GM04504 (cell line): ENCODE measurements at places on chromosomes 16 and 17.

DNA sequence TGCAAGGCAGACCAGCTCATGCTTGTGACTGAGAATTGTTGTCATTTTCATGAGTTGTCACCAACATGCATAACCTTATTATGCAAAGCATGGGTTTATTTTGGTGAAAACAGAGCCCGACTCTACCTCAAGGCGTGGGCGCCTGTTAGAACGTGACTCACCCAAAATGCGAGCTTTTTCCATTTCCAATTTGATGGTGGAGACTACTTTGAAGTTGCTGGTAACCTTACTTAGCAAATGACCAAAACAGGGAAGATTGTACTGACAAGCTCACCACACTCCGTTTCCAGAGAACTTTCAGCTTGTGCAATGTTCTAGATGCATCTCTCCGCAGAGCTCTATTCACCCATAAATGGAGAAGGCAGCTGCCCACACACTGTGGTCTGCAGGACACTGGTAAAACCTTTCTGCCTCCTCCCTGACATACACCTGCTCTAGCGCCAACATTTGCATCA, 284.5 kb downstream of the MAF start:
- DNase-seq = no peak

- DNase-seq = peak; percentile 77
These were observed 30.5 kb downstream of the TMEM98 start for GRCh38 chr17:32958418-32958817.

DNA sequence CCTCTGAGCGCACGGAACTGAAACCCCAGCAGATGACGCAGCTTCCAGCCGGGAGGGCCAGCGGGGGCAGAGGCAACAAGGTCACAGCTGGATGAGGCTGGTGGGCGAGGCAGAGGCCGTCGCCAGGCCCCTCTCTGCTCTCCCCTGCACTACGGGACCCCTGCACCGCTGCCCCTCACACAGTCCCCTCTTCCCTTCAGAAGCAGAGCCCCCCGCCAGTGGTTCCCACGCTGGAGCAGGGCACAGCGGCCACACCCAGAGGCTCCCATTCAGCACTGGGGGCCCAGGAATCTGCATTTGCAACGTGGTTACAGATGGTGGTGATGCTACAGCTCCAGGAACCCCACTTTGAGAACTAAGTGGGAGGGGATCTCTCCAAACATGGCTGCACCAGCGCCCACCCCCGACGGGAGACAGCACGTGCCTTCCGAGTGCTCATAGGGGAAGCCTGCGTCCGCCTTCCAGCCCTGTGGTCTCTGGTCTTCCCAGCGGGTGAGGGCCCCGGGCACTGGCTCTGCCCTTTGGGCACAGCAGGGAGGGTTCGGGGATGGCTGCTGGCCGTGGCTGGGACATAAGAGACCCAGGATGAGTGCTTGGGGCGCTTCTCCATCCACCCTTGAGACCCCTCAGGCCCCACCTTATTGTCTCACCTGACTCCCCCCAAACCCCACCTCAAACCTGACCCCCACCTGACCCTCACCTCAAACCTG, 4.7 kb upstream of the RAB40B start:
- DNase-seq = no peak

GRCh38 chr16:6200861-6201260, 1103.3 kb upstream of the EEF2KMT start:
- DNase-seq = no peak

DNA sequence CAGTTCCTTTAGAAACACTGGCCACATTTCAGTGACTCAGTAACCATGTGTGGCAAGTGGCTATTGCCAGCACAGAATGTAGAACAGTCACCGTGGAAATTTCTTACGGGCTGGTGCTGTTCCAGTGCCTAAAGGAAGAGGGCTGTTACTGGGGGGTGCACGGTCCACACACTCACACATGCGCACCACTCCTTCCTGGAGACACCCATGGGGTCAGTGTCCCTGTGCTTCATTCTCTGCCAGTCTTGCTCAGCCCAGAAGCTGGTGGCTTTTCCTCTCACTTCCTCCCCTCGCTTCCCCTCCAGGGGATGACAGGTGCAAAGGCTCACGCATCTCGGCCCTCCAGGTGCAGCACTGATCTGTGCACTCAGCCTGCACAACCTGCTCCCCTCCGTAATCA, 115.6 kb downstream of the CCDC182 start:
- DNase-seq = no peak

GRCh38 chr17:14112407-14112806, 43.1 kb downstream of the COX10 start:
- no peak for DNase-seq

GRCh38 chr16:67707790-67708189, 11.3 kb downstream of the GFOD2 start:
- no peak for DNase-seq

GRCh38 chr16:80915079-80915450, 91.6 kb downstream of the CMC2 start:
- no peak for DNase-seq

DNA sequence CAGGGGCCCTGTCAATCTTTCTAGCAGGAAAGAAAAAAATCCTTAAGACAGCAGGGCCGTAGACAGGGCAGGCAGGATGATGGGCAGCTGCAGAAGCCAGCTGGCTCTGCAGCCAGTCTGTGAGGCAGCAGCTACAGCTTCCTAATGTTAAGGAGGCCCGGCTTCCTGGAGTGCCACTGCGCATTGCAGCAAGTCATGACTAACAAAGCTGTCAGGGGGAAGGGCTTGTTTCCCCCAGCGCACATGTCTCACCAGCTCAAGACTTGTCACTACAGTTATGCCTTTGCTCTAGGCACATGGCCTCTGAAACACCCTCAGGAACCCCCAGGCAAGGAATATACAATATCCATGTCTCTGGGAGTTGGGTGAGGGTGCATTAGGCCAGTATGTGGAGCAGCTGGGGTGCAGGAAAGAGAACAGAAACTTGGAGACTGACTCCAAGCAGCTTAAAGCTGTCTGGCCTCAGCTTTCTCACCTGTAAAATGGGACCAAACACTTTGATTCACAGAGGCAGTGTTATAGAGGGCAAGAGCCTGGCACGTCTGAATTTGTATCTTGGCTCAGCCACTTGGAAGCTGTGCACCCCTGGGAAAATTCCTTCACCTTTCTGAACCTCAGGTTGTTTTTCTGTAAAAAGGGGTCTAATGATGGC, 220.0 kb downstream of the HAPSTR1 start:
- DNase-seq = no peak

- DNase-seq = peak; percentile 17
These were observed 5.3 kb upstream of the MKS1 start for GRCh38 chr17:58224315-58224714.

- DNase-seq = no peak
These were observed 7.3 kb downstream of the BRIP1 start for GRCh38 chr17:61856035-61856434.

DNA sequence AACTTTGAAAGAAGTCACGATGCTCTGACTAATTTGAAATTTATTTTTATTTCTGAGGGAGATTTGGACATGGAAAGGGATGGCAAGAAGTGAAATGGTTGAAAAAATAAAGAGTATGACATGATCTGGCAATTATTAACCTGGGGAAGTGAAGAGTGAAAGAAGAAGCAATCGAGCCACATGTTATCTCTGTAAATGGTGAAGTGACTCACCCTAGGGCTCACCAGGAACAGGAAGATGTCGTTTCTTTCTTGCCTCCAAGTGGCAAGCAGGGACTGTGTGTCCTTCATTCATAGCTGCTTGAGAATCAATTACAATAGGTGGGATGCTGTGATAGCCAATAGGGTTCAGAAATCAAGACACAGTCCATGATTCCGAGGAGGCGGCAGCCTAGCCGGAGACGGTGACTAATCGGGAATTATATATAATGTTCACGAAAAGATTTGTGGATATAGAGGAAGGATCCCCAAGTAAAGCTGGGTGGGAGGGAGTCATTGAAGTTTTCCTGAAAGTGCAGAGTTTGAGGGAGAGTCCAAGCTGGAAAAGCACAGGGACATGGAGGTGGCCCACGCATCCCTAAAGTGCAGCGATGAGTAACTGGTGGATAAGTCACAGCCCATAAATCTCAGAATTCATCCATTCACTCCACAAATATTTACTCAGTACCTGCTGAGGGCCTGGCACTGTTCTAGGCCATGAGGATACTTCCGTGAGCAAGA, 18.2 kb upstream of the KRT20 start:
- peak; percentile 32 for DNase-seq

GRCh38 chr17:12995106-12995895, 22.5 kb downstream of the ELAC2 start:
- no peak for DNase-seq

DNA sequence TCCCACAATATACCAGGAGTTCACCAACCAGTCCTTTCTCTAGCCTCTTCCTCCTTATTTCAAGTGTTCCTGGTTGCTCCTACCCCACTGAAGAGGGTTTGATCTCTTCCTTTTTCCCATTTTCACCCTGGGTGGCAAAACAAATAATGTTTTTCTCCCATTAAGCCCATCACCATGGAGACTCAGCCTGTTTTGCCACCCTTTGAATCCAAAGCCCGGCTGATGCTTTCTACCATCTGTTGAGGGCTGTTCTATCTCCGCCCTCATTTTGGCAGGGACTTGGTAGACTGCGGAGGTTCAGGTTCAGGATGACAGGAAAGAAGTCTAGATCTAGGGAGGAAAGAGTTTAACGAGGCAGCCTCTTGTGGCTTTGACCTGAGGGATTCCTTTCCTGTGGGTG, 2.6 kb downstream of the DNAH2 start:
- DNase-seq = no peak

- DNase-seq = no peak
These were observed 10.6 kb downstream of the SSTR5 start for GRCh38 chr16:1082952-1083675.

DNA sequence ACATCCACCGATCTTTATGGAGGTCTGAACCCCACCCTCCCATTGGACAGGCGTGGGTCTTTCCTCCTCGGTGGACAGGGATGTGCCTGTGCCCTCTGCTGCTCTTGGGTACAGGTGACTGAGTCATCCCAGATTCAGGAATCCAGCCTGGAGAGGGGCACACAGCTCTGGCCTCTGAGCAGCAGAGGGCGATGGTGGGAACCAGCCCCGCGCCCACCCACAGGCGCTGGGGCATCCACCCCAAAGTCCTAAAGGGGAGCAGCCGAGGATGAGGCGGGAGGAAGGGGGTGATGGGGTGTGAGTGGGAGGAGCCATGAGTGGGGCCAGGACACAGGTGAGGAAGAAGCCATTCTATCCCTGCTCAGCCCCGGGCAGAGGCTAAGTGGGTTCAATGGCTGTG, 35.0 kb downstream of the ENGASE start:
- no peak for DNase-seq

DNA sequence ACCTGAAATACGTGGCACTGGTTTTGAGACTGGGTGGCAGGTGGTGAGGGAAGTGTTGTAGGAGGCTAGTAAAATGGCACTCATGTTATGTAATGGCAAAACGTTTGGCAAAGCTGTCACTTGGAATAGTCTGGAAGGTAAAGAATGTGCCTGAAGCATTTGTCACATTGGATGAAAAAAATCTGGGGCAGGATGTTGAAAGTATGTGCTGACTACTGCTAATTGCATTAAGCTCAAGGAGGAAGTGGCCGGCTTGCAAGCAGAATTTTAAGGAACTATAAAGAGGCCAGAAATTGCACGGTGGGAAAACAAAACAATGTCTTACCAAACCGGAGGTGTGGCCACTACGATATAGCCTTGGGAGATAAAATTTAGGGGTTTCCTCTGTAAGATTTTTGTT, 26.6 kb upstream of the NLRP1 start:
- no peak for DNase-seq

DNA sequence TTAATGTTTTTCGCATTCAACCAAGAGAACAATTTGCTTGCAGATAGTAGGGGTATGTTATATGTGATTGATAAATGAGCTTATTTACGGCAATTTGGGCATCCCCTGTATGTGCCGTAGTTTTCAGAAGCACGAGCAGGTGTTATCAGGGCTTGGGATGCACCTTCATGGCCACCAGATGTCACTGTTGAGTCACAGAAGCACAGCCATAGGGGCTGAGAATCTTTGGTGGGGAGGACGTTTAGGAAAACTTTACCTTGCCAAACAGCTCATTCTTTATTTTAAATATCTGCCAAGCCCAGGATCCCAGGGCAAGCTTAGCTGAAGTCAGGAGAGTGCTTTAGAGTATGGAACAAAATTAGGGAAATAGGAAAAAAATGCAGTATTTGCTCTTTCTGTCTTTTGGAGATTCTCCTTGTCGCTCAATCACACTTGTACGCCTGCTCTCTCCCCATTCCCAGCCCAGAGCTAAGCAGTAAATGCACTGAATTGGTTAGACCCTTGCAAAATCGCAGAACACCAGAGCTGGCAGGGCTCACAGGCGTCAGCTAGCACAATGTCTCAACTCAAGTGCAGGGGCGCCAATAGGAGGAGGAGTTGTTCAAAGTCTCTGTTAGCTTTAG, 93.6 kb upstream of the MPHOSPH6 start:
- DNase-seq = peak; percentile 14

DNA sequence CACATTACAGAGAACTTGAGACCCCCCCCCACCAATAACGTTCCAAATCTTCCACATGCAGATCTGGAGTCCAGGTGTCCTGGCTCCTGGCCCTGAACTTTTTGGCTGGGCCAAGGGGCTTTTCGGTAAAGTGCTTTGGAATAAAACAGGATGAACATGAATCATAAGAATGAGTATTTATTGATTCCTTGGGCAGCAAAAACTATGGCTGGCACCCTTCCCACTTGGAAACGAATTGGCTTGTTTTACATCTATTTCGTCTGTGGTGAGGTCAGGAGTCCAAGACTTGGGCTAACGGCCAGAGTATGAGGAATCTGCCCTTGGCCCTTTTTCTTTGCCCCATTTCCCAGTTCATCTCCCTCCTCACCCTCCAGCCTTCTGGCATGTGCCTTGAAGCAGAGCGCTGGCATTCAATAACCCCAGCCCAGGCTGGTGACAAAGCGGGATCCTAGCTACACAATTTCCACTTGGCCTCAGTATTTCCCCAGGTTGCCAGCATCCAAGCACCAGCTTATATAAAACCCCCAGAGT, 4.1 kb upstream of the UBTF start:
- no peak for DNase-seq

GRCh38 chr16:47230296-47230695, 86.6 kb upstream of the NETO2 start:
- no peak for DNase-seq

- peak; percentile 4 for DNase-seq
These were observed 198.0 kb upstream of the MPHOSPH6 start for GRCh38 chr16:82368041-82368440.

- DNase-seq = no peak
These were observed 481 bp downstream of the PDK2 start for GRCh38 chr17:50095626-50096037.

- no peak for DNase-seq
These were observed 478.2 kb upstream of the EEF2KMT start for GRCh38 chr16:5575646-5576245.
